Left hindlimb (tissue), 1 donor: ENCODE measurements at places on chromosomes 3 and 15.
A peak's percentile ranks its signal among the peaks of the same experiment; 100 is the strongest.

DNA sequence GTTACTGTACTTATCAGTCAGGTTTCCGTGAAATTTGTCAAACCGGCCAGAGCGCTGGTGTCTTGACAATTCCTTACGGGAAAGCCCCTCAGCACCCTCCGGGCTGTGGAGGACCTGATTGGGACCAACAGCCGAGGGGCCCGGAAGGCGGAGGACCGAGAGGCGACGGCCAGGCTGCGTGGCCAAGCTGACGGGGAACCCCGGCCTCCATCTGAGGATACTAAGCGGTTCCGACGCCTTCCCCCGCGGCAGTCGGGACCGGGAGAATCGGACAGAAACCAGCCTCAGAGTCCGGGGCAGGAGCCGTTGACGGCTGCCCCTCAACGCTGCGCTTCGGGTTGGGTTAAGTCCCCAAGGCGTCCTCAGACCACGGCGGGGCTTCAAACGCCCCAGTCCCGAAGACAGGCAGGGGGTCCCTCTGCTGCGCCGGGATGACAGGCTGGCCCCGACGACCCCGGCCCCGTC, 499 bp downstream of the ALDH1A2 start:
- peak; percentile 51 for DNase-seq

- no peak for DNase-seq
These were observed 27.1 kb downstream of the FGD5 start for GRCh38 chr3:14845826-14846225.

- no peak for DNase-seq
These were observed 90.6 kb upstream of the GADL1 start for GRCh38 chr3:30984855-30985749.

DNA sequence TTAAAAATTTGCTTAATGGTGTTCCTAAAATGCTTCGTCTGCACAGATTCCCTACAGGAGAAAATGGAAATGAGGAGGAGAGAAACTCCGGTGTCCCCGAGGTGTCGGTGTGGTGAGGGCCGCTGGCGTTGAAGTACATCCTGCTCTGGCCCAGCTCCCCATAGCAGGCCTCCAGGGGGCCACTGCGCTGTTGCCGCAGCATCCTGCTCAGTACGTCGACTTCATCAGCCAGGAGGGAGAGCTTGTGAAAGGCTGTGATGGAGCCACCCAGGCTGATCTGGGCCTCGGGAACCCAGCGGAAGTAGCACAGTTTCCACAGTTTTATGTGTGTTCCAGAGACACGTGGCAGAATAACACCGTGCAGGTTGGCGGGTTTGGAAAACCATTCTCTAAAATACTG, 37.8 kb downstream of the FAN1 start:
- DNase-seq = no peak

GRCh38 chr3:140501061-140501769, 176.6 kb upstream of the TRIM42 start:
- DNase-seq = no peak

DNA sequence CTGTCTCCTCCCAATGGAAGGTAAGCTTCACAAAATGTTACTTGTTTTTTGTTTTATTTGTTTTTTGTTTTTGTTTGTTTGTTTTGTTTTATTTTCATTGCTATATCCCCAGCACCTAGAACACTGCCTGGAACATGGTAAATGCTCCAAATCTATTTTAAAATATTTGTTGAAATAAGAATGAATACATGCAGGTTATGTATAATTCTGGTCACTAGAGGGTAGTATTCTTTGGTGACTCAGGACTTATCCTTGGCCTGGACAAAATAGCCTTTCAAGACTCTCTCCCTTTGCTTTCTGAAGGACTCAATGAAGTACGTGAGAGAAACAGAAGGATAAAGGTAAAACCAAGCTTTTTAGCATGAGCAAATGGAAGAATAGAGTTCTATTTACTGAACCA, 46.9 kb upstream of the PPP2R3A start:
- DNase-seq = no peak

DNA sequence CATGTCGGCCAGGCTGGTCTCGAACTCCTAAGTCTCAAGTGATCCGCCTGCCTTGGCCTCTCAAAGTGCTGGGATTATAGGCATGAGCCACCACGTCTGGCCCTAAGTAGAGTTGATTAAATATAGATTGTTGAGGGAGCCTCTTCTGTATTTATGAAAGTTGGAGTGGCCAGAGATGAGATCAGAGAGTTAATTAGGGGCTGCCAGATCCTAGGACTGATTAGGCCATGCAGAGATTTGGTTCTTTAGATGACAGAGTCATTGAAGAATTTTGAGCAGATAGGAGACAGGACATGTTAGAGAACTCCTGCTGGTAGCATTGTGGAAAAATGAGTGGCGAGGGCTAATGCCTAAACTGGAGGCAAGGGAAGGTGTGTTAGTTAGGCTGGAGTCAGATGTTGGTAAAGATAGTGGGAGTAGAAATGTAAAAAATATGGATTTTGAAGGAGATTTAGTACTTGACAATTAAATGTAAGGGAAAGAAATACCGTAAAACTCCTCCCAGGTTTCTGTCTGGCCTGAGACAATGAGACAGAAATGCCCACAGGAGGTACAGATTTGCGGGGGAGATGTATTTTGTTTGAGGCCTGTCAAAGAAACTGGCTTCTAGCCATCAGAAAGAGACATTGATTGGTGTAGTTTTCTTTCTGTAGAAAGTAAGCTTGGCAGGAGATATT, 23.4 kb downstream of the SACM1L start:
- no peak for DNase-seq

- DNase-seq = peak; percentile 94
These were observed 5.5 kb downstream of the BCL6 start for GRCh38 chr3:187739561-187740332.

DNA sequence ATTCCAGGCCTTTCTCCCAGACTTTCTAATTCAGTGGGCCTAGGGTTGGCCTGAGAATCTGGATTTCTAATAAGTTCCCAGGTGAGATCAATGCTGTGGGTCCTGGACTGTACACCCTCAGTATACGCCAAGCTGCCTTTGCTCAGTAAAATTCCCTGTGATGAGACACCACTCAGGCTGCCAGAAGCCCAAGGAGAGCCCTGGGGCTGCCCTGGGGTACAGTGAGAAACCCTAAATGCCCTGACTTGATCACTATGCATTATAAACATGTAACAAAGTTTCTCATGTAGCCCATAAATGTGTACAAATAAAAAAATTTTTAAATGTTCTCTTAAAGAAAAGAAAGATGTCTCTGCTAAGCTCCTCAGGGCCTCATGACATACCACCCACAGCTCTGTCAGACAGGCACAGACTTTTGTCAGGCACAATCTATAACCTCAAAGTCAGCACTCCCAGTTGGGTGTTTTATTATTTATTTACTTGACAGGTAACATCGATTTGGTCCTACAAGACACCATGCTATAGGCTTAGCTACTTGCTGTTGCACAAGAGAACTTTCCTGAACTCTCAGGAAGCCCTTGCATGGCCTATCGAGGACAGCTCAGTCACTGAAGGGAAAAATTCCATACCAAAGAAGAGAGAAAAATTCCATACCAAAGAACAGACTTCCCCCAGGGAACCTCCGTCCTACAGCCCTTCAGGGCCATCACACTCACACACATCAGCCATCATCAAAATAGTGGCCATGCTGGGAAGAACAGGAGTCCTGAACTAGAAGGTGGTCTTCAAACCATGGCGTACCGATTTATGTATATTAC, 22.7 kb downstream of the LARP6 start:
- no peak for DNase-seq

- DNase-seq = no peak
These were observed 190.2 kb downstream of the KLF13 start for GRCh38 chr15:31516874-31517273.

DNA sequence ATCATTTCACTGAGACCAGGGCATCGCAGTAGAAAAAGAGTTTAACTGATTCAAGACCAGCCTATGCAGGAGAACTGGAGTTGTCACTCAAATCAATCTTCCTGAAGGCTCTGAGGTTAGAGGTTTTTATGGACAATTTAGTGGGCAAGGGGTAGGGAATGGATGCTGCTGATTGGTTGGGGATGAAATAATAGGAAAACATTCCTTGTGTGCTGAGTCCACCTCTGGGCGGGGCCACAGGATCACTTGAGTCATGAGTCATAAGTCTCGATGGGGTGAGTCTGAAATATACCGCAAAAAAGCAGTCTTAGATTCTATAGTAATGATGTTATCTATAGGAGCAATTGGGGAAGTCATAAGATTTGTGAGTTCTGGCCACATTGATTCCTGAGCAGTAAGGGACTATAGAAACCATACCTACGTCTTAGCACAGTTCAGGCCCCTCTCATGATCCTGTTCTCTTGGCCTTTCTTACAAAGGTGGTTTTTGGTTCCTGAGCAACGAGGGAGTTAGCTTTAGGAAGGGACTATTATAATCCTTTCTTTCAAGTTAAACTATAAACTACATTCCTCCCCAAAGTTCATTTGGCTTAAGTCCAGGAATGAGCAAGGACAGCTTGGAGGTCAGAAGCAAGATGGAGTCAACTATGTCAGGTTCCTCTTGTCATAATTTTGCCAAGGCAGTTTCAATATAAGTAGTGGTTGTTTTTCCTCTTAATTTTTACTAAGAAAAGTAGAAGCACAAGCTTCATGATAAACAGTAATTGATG, 2.7 kb upstream of the OPA1 start:
- no peak for DNase-seq

GRCh38 chr3:103976931-103977339, 1389.8 kb upstream of the ALCAM start:
- no peak for DNase-seq

DNA sequence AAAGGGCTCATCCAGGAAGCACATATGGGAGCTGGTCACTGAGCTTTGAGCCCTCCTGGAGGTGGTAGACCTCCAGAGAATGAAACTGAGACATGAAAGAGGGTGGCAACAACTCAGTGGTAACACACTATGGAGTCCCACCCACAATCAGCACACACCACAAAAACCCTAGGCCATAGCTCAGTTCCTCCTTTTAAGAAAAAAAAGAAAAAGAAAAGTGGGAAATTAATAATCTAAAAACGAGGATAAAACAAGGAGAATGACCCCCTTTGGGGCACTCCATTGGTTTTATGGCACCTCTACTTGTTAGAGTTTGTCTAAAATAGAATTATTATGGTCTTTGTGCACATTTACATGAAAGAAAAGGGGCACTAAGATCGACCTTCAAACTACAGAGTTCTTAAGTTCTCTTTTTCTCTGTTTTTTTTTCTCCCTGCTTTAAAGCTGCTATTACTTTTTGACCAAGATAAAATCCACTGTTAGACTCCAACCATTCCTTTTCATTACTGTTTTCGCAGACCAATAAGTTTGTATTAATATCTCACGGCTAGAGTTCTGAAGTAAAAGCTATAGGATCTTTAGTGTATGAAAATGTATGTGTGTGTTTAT, 40.2 kb upstream of the ZBTB20 start:
- no peak for DNase-seq

DNA sequence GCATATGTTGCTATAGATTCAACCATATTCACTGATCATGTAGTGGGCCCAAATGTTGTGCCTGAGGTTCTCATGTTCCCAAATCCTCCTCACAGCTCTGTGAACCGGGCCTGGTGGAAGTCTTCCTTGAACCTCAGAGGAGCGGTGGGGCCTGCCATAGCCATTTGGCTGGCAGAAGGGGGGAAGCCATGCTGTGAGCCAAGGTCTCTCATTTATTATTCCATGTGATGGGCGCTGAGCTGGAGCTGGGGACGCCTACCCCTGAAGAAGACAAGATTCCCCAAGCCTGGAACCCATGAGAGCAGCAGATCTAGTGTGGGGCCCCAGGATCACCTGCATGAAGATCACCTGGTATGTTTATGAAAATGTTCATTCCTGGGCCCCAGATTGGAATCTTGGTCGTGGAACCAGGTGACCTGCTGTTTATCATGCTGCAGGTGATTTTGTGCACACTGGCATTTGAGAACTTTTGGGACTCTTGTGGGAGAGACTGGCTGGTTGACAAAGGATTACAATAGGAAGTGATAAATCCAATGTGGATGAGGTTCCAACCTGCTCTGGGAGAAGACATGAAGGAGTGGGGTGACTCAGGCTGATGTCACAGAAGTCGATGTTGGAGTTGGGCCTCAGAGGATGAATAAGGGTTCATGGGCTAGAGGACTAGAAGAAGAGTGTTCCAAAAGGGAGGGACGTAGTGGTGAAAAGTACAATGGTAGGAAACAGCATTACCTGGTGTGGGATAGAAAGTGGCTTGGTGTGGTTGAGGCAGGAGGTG, 102.1 kb downstream of the ASB7 start:
- DNase-seq = no peak

DNA sequence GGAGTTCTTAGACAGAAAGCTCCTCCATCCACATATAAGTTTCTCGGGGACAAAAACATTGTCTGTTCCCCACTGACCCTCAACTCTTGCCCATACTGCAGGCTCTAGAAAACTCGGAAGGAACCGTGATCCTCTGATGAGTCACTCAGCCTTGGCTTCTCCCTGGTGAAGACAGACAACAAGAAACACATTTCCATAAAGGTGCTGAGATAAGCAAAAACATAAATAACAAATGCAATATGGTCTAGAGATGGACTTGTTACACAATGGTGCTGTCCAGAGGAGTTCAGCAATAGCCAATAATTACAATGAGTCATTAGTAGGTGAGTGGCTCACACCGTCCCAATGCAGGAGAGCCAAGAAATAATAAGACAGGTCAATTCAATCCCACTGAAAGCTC, 43.7 kb downstream of the MAGI1 start:
- DNase-seq = no peak

- no peak for DNase-seq
These were observed 425.3 kb upstream of the MDFIC2 start for GRCh38 chr3:70737666-70738290.

GRCh38 chr3:55329849-55330248, 157.3 kb downstream of the WNT5A start:
- no peak for DNase-seq

- DNase-seq = peak; percentile 91
These were observed at the start of gene INKA1 for GRCh38 chr3:49802719-49803464. TSS of gene INKA1 (plus strand) at chr3:49803261. CDS start at chr3:49803393, 132 bp downstream.

DNA sequence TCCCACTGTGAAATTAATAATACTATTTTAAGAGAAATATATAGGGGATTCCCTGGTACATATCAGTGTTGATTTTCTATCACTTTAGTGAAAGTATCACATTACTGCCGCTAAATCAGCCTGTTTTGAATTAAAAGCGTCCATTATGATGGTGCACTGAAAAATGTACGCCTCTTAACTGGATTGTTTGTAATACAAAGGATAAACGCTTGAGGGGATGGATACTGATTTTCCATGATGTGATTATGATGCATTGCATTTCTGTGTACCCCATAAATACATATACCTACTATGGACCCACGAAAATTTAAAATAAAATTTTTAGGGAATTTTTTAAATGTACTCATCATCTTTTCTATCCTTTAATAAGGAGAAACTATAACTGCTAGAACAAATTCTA, 478.6 kb downstream of the MAGI1 start:
- DNase-seq = no peak

GRCh38 chr3:56921573-56922453, 120.1 kb upstream of the ARHGEF3 start:
- no peak for DNase-seq

GRCh38 chr15:39869254-39869653, 50.8 kb downstream of the GPR176 start:
- no peak for DNase-seq

DNA sequence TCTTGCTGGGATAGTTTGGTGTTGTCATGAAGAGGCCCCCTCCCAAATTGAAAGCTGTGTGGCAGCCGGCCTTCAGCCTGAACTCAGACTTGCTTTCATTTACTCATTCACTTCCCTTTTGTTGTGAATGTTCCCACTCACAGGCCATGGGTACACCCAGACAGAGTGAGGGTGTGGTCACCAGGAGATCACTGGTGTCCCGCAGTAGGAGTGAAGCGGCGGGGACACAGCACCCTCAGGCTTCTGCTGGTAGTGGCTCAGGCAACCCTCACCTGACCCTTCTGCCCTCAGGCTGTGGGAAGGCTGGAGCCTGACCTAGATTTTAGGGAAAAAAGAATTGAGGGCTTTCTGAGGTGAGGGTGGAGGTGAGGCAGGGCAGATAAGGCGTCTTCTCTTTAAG, 244.4 kb downstream of the SOX2 start:
- DNase-seq = no peak
